ENCODE measurements at places on chromosomes 5 and 9.

DNA sequence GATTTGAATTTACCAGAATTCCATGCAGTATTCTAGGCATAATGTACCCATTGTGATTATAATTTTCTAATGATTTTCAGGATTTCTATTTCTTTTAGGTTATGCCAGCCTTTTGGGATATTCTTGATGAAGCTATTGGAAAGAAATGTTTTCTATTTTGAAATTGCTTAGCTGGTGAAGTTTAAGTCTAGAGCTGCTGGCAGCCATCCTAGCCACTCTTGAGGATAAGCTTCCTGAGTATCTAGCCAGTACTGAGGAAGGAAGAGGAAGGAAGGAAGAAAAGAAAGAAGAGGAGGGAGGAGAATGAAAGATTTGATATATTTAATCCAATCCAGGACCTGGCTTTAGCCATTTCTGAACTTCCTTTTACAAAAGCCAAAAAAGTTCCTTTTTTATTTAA is 142.1 kb upstream of the DAB2 start:
- no peak for DNase-seq

DNA sequence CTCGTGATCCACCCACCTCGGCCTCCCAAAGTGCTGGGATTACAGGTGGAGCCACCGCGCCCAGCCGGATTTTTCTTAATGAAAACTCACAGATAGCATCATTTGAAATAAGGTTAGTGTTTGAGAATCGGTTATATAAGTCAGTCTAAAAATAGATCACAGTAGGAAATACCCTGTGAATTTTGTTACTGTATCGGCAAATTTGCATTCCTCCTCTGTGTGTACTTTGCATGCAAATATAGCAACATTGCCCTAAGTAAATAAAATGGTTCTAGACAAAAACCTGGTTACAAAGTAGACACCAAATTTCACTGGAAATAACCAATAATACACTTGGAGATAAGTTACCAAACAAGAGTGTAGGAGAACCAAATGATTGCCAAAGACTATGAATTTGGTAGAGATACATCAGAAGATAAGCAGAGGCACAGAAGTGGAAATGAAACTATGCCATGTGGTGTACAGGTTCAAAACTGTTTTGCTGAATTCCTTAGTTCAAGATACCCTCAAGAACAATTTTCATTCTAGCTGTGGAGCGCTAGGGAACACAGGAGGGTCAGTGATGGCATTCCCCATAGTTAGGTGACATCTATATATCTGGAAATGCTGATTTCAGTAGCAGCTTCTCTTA is 58.1 kb downstream of the ICE1 start:
- DNase-seq: no peak

GRCh38 chr5:40571729-40572128 is 108.0 kb upstream of the PTGER4 start:
- no peak for DNase-seq

DNA sequence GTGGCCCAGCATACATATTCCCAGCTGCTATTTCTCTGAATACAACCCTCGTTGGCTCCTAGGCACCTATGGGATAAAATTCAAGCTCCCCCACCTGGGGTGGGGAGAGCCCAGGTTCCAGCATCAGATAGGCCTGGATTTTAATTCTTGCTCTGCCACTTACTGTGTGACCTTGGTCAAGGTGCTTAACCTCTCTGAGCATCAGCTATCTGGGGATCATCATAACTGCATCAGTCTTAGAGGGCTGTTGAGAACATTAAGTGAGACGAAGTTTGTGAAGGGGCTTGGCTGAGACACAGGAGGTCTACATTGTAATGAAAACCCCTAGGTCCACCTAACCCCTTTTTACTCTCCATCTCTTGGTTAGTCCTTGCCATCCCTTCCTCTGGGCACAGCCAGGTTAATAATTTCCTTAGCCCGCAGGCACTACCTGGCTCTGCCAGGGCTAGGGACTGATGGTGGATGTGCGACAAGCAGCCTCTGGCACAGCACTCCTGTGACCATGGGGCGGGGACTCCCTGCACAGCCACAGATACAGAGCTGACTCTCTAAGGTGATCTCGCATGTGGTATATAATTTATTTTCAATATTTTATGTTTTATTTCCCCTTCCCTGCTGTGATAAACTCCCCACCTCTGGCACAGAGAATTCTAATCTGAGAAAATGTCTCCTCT is 68.7 kb downstream of the CRB2 start:
- no peak for DNase-seq

GRCh38 chr5:132444061-132444460 is 46.5 kb downstream of the IRF1 start:
- DNase-seq: no peak

DNA sequence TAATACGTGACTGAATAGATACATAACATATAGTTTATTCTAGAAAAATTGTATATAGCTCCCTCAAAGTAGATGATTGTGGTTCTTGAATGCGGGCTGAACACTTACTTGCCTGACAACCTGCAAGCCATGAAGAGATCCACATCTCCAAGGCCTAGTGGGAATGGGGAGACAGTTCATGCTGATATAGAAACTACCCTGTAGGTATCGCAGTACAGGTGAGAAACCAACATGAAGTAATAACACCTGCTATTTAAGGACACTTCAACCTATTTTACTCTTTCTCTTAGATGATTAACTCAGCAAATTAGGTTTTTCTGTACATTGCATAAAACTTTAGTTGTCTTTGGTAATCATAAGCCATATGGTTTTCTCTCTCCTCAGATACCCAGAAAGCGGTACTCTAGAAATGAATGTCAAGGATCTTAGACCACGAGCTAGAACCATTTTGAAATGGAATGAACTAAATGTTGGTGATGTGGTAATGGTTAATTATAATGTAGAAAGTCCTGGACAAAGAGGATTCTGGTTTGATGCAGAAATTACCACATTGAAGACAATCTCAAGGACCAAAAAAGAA is 47.3 kb downstream of the UHRF2 start:
- DNase-seq: no peak

- no peak for DNase-seq
Measured at GRCh38 chr9:128153060-128153946, 4.0 kb downstream of the LCN2 start.

DNA sequence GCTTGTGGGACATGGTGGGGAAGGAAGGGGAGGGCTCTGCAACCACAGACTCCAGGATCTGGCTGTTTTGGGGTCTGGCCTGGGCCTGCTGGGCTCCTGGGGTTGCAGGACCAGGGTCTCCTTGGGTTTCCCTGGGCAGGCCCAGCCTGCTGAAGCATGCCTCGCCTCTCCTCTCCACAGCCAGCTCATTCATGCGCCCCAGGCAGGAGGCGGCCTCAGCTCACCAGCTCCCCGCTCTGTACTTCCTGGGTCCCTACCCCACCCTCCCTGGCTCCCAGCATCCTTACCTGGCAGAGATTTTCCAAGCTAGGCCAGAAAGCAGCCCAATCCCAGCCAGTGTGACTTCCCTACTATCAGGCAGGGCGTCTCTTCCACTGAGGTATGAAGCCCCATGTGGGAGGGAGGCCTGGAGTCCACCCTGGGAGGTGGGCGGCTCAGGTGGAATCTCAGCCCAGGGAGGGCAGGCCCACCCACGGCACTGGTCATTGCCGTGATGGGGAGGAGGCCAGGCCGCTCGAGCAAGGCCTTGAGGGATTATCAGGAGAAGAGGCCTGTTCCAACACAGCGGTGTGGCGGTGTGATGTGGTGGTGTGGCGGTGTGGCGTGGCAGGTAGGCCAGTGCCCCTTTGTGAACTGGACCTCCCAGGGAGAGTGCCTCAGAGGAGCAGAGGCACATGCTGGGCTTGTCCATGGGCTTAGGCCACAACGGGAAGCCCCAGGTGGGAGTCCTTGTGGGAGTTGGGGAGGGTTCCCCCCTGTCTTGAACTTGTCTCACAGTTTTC is 103.4 kb downstream of the DAB2IP start:
- DNase-seq: no peak

DNA sequence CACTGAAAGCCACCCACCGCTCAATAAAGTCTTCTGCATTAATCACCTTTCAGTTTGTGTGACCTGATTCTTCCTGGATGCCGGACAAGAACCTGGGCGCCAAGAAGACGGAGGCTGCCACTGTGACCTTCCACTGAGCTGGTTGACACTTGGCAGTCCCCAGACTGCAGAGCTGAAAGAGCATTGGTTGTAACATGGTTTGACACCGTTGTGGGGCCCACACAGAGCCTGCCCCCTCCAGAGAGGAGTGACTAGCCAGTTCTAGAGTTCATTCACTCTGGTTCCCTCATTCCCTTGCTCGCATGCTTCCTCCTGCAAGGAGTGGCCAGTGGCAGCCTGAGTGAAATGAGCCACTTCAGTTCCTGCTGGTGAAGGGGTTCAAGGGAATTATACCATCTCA is 86.2 kb upstream of the ANXA1 start:
- DNase-seq: no peak

DNA sequence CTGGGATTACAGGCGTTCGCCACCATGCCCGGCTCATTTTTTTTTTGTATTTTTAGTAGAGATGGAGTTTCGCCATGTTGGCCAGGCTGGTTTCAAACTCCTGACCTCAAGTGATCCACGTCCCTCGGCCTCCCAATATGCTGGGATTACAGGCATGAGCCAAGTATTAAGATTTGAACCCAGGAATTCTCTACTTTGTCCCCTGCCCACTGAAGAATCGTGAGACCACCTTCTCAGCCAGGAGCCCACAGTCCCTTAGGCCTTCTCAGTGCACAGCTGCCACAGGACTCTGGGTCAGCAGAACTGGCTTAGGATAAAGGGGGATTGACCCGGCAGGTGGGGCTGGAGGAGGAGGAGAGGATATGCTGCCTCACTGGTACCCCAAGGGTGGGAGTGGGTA is 13.4 kb downstream of the OLFML2A start:
- DNase-seq: no peak

DNA sequence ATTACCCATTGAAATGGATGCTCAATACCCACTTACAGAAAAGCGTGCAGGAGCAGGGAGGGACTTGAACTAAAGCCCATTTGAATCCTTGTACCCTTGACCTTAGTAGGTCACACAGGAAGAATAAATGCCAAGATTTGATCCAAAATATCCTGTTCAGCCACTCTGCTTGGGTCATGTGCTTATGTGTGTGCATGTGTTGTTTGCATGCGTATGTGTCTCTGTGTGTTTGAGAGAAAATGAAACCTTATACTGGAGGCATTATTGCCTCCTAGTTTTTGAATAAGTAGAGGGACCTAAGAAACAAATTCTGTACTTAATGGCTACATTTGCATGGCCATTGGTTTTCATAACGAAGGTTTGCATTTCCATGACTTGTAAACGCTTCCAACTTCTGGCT is 63.4 kb upstream of the TRIM32 start:
- no peak for DNase-seq

DNA sequence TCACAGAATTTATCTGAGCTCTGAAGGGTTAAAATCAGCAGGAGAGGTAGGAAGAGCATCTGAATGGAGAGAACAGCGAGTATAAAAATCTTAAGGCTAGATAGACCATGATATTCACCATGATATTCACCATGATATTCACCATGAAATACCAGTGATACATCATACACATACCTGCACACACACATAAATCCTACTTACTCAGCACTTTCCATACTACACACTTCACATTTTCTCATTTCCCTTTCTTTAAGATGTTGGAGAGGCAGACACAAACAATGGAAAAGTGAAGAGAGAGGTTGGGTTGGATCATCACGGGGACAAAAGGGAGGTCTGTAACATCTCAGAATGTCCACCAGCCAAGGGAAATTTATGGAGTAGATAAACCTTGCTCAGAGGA is 66.4 kb upstream of the ATP10B start:
- DNase-seq: no peak

- no peak for DNase-seq
Measured at GRCh38 chr5:131814990-131815389, 18.2 kb upstream of the FNIP1 start.

GRCh38 chr9:6781476-6781875 is 23.7 kb downstream of the KDM4C start:
- no peak for DNase-seq

GRCh38 chr5:39025456-39025855 is 48.7 kb downstream of the RICTOR start:
- DNase-seq: no peak

- DNase-seq: no peak
Measured at GRCh38 chr9:107712390-107712789, 222.8 kb upstream of the KLF4 start.

- DNase-seq: no peak
Measured at GRCh38 chr9:108270561-108270960, 585.2 kb downstream of the ACTL7B start.

- DNase-seq: no peak
Measured at GRCh38 chr5:177334781-177335700, 16.4 kb downstream of the LMAN2 start.

DNA sequence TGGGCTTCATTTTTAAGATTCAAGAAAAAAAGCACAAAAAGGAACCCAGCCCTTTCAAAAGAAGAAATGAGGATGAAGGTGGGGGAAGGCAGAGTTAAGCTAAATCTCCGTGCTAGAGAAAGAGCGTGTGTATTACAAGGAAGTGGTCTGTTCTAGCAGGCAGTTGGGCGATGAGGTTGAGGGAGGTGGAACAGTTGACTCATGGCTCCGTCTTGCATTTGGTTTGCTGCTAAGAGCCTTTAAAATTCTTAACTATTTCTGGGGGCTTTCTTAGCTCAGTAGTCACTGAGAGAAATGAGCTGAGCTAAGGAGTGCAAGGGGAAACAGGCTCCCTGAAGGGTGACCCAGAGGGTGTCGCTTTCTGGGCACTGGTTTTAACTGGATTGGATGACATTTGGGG is 117.4 kb downstream of the GCNT1 start:
- peak; percentile 67 for DNase-seq

GRCh38 chr5:37720550-37720952 is 119.3 kb downstream of the GDNF start:
- no peak for DNase-seq

- DNase-seq: peak; percentile 45
Measured at GRCh38 chr9:136762915-136763648, 1.2 kb downstream of the LCN15 start.

DNA sequence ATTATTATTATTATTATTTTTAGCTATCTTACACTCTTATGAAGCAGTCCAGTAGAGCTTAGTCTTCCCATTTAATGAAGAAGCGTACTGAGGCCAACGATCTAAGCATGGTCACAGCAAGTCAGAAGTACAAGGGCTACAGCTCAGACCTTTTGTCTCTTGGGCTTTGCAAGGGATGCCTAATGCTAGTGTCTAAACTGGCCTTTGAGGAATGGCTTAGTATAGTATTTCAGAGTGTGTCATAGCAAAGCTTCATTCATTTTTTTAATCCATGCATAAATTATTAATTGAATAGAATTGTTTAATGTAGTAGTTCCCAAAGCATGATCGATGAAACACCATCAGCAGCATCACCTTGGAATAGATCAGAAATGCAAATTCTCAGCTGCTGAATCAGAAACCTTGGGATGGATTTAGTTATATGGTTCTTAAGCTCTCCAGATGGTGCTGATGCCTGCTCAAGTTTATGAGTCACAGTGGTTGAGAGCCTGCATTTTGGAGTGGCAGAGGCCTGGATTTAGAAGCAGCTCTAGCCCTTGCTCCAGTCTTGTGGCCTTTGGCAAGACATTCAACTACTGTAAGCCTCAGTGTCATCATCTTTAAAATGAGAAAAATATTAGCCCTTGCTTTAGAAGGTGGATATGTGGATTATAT is 6.1 kb downstream of the IL12B start:
- no peak for DNase-seq

GRCh38 chr9:121550569-121551512 is 51.2 kb upstream of the GGTA1 start:
- peak; percentile 67 for DNase-seq

GRCh38 chr9:2466703-2467102 is 154.9 kb upstream of the VLDLR start:
- no peak for DNase-seq

- DNase-seq: no peak
Measured at GRCh38 chr5:42779083-42779482, 22.5 kb downstream of the CCDC152 start.
